Placental epithelial cell (primary cell): ENCODE measurements at places on chromosomes 5 and 9. TPM values are rescaled to one million over a fixed set of nuclear protein-coding genes. Genes with fewer than 3 reads are reported as not detected.

NOL6 gene
- total RNA-seq: 23.9 and 32.1 TPM in 2 replicates

IRX2 gene
- total RNA-seq: 34.5 and 48.2 TPM in 2 replicates

ZNF474 gene
- total RNA-seq: 0.22 and 0.39 TPM in 2 replicates

HMGCS1 gene
- 30.6 and 105 TPM in 2 replicates for total RNA-seq

CCDC152 gene
- total RNA-seq: 0.39 and 0.54 TPM in 2 replicates

STING1 gene
- total RNA-seq: 8.8 and 10.2 TPM in 2 replicates

ZNF169 gene
- 2.1 and 2.4 TPM in 2 replicates for total RNA-seq

TJP2 gene
- total RNA-seq: 160 and 221 TPM in 2 replicates

KIF24 gene
- total RNA-seq: 1.4 and 2.0 TPM in 2 replicates

NIPAL4 gene
- not detected in 2 replicates for total RNA-seq

KIF4B gene
- total RNA-seq: under 0.01 TPM in 1 of 2 replicates, not detected in the other

HEMGN gene
- total RNA-seq: not detected in 2 replicates

EQTN gene
- total RNA-seq: 0.22 and 0.39 TPM in 2 replicates

DMRT2 gene
- total RNA-seq: 0.39 TPM in 1 of 2 replicates, not detected in the other
